ENCODE measurements at places on chromosomes 7 and 10.

- DNase-seq, result peak; percentile 88
Observed at GRCh38 chr7:154720016-154720415, 282.9 kb downstream of the PAXIP1 start.

GRCh38 chr7:41047211-41047610 lies 655.7 kb downstream of the INHBA start:
- DNase-seq, result no peak

- DNase-seq, result no peak
Observed at GRCh38 chr10:30752481-30752881, 122.9 kb upstream of the LYZL2 start.

GRCh38 chr10:99656199-99657064 lies 2.9 kb upstream of the ENTPD7 start:
- no peak for DNase-seq

DNA sequence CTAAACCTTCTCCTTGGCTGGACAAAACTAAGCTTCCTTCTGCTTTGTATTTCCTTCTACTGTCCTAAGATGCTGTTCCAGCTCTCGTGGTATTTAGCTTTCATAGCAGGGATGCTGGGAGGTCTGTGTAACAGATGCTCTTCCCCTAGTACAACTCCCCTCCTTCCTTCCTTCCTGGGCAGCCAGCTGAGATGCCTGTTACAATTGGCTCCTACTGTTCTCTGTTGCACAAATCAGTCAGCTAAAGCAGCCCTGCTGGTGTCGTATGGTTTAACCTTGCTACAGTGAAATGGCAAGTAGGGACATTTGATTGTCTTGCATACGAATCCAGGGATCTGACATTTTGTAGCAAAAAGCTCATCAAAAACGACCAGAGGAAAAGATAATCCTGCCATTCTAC lies 143.8 kb downstream of the ARHGAP21 start:
- DNase-seq, result no peak

DNA sequence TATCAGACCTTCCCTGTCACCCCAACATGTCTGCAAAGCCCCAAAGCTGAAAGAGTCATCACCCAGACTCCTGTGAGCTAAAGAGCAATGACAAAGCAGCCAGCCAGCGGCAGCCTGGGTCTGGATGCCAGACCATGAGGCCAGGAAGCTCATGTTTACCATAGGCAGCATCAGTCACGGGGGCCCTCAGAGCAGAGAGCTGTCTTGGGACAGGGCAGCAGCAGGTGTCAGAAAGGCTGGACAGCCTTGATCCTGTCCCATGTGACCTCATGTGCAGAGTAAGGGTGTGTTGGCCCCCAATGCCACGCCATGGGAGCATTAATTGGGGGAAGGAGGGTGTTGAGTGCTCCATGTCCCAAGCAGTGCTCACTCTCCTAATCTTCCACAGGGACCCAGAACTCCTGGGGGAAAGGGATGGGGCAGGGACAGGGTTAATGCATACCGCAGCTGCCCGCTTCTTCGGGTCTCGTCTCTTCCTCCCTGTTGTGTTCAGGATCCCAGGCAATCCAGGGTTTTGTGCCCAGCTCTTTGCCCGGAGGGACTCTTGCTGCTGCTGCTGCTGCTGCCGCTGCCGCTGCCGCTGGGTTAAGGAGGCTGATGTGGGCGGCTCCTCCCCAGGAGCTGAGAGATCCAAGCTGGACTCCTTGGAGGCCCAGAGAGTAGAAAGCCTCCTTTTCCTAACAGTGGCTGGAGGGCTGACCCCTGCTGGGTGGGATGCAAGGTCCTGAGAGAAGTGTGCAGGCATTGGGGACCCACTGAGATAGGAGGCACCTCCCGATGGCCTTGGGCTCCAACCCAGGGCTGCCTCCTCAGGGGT lies 7.1 kb downstream of the CCDC201 start:
- DNase-seq, result no peak

DNA sequence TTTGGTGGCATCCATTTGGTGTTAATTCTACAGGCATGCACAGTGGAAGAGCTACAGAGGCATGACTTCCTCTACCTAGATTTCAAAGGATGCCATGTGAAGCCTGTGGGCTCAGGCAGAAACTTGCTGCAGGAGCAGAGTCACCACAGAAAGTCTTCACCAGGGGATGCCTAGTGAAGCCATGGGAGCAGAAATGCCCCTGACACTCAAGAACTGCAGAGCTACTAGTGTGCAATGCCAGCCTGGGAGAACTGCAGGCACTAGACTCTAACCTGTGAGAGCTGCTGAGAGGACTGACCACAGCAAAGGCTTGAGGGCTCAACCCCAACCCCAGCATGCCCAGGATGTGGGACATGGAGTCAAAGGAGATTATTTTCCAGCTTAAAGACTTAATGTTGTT lies 3.9 kb downstream of the OR9A2 start:
- DNase-seq, result no peak

DNA sequence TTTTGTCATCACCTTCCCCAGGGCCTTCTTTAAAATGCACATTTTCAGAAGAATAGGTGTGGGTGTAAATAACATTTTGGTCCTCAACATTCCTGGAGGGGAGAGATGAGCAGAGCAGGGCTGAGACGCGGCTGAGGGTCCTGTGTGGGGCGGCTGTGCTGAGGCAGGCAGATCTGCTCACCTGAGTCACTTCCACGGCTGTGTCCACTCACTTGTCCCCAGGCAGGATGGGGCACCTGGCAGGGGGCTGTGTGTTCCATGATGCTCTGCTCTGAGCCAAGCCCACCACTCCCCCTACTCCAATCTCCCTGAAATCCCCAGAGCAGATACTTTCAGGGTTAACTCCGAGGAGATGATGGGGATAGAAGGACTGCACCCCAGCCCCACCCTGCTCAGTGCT lies 93.8 kb downstream of the GLRX3 start:
- no peak for DNase-seq

- no peak for DNase-seq
Observed at GRCh38 chr10:61994405-61995219, 93.1 kb downstream of the ARID5B start.

DNA sequence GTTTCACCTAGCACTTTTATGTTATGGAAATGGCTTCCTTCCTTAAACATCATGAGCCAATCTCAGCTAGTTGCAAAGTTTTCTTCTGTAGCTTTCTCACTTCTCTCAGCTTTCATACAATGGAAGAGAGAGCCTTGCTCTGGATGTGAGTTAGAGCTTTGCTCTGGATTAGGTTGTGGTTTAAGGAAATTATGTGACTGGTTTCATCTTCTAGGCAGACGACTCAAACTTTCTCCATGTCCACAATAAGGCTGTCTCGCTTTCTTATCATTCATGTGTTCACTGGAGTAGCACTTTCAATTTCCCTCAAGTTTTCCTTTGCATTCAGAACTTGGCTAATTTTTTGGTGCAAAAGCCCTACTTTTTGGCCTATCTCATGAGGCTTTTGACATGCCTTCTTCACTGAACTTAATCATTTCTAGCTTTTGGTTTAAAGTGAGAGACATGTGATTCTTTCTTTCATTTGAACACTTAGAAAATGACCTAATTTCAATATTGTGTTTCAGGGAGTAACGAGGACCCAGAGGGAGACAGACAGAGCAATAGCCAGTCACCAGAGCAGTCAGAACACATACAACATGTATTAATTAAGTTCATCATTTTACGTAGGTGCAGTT lies 49.8 kb downstream of the CNOT4 start:
- DNase-seq, result no peak

GRCh38 chr7:98280791-98281756 lies at the start of gene BRI3:
TSS of gene BRI3 (plus strand) at chr7:98281686. CDS start at chr7:98281796, 110 bp downstream.
- DNase-seq, result peak; percentile 82

DNA sequence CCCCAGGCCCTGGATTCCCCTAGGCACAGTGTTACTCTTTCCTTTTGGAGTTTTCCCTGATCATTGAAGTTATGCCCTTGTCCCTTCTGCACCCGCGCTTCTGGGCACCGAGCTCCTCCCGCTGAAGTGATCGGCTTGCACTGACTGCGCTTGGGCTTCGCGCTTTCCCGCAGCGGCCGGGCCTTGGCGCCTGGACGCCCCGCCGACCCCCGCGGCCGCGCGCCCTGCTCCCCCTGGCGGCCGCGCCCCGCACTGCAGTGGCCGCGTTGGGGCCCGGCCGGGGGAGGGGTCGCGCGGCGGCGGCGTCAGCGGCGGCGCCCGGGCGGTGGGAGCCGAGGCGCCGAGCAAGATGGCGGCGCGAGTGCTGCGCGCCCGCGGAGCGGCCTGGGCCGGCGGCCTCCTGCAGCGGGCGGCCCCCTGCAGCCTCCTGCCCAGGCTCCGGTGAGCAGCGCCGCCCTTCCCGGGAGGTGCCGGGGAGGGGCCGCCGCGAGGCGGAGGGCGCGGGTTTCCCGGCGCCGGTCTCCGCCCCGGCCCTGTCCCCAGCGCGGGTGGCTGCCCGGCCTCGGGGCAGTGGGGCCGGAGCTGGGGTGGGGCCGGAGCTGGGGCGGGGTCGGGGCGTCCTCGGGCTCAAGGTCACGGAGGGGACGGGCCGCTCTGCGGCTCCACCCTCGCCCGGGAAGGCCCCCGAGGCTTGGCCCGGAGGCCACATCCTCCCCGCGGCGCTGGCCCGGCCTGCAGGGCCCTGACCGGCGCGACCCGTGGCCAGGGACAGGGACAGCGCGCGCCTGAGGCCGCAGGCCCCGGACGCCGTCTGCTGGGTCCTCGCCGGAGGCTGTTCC lies at the start of gene NIPSNAP2:
NIPSNAP2 (plus strand) TSS at position 325 of the 839 bp plus-strand sequence; CDS start at position 350, 25 bp downstream.
- DNase-seq, result peak; percentile 78

GRCh38 chr7:94297397-94297838 lies 97.3 kb upstream of the COL1A2 start:
- DNase-seq, result no peak

GRCh38 chr10:77949167-77949566 lies 22.6 kb upstream of the DLG5 start:
- no peak for DNase-seq

DNA sequence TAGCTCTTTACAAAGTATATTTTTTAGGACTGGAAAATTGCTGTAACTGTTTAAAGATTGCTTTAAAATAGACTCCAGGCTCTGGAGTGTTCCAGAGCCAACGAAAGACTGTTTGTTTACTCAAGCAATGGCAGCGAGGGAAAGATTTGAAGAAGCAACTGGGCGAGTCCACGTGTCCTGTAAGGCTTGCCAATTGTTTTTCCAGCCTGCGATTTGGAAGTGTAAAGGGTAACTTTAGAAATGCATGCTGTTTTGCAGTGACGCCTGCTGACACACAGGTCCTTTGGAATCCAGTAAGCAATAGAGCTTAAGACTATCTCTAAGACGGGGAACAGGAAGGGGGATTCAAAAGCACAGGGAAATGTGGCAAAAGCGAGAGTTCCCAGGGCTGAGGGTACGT lies 55.8 kb downstream of the TACC2 start:
- no peak for DNase-seq

- DNase-seq, result no peak
Observed at GRCh38 chr7:122136639-122137245, 7.3 kb downstream of the AASS start.

DNA sequence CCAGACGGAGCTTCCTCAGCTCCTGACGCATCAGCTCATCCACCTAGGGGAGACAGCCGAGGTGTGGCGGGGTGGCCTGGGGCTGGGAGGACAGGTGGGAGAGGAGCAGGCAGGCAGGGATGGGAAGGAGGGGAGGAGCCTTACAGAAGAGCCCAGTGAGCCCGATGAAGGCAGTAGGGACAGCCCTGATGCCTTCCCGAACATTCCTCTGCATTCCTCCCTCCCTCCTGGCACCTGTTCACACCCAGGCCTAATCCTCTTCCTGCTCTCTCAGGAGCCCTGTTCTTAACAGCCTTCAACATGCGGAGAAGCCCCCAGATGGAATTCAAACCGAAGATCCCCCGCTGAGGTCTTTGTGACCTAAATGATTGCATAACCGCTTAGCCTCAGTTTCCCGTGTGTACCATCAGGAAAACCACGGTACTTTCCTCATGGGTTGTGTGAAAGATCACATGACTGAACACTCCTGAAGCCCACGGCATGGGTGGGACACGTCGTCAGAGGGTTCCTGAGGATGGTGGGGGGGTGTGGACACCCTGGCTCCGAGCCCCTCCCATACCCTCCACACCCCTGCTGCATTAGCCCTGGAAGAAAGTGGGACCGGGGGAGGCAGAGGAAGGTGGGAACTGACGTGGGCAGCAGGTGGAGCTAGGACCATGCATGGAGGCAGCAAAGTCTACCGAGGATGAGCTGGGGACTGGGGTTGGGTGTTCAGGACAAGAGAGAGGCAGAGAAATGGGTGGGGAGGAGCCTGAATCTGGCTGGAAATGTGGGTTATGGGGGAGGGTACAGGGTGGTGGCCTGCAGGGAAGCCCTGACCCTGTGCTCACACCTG lies 8.8 kb upstream of the ASB10 start:
- DNase-seq, result no peak

DNA sequence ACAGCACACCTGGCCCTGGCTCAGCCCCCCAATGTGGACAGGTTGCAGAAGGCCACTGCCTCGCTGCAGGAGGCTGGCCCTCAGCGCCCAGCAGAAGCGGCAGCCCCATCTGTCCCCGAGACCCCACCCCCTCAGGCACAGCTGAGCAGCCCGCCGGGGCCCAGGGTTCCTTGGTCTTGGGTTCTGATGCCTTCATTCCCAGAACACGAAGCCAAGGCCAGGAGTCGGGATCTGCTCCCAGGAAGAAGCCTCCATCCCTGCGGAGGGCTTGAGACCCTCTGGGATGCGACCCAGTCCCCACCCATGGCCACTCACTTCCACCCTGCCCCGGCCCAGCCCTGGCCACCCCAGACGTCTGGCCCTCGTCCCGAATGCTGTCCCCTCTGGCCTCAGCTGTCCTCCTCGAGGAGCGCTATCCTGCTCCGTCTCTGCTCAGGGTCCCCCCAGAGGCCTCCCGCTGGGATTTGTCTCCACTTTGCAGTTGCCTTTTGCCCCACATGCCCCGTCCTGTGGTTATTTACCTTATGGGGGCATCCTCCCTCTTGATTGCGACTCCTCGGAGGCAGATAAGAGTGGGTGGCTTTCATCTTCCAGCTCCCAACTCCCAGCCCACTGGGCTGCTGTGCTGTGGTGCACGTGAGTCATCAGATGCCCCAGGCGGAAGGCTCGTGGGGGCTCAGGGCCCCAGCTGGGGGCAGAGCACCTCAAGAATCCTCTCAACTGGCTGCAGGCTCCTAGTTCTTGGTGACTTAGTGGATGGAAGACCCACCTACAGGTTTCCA lies 97.5 kb downstream of the MKI67 start:
- DNase-seq, result no peak

GRCh38 chr7:139094596-139094995 lies 14.9 kb downstream of the ZC3HAV1 start:
- DNase-seq, result no peak

GRCh38 chr7:93646538-93646937 lies 72.0 kb upstream of the CALCR start:
- DNase-seq, result no peak
